HuH-7.5 (cell line): ENCODE measurements at places on chromosomes 5 and 9.

GRCh38 chr5:109038209-109038840 is 290.6 kb downstream of the FER start:
- DNase-seq, result no peak

GRCh38 chr5:138466900-138467710 is 1.8 kb downstream of the EGR1 start:
- DNase-seq, result no peak

GRCh38 chr5:121693864-121694263 is 157.8 kb upstream of the FTMT start:
- no peak for DNase-seq

- peak; percentile 73 for DNase-seq
These were observed 561 bp downstream of the DAPK1 start for GRCh38 chr9:87498046-87498810.

DNA sequence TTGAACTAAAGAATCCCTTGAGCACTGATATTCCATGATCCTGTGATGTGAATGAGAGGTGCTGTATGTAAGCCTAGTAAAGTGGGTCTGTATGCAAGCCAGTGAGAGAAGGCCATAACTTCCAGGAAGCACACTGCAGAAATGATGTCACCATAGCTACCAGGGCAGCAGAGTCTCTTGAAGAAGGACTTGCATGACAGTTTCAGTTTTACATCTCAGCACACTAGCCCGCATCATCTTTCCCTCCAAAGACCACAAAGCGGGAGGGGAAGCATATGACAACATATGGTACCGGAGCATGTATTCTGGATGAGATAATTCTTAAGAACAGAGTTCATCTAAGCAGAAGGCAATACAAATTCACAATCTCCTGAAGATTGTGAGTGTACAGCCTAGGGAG is 37.6 kb upstream of the MAST4 start:
- no peak for DNase-seq

- no peak for DNase-seq
These were observed 177.9 kb downstream of the PCSK1 start for GRCh38 chr5:96254980-96255691.

DNA sequence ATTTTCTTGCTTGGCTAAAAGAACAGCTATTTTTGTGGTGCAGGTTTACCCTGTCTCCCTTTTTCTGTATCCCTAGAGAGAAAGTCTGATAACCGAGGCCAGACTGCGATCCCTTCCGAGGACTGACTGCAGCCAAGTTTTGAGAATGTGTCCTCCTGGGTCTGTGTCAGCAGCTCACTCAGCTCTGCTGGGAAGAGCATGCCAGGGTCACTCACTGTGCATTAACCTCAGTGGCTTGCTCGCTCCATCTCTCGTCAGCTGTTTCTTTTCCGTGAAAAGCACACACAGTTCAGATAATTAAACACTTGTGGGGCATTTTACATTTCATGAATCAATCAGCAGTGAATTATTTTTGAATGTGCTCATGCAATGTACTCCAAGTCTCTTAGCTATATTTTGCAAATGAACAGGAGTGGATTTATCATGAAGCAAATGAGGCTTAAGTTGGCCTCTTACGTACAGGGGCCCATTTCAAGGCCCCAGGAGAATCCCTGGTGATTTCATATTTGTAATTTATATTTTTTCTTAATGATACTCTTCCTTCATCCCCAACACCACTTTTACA is 252.1 kb downstream of the SMARCA2 start:
- DNase-seq, result no peak

- no peak for DNase-seq
These were observed 251.3 kb downstream of the GAS1 start for GRCh38 chr9:86695910-86696424.

DNA sequence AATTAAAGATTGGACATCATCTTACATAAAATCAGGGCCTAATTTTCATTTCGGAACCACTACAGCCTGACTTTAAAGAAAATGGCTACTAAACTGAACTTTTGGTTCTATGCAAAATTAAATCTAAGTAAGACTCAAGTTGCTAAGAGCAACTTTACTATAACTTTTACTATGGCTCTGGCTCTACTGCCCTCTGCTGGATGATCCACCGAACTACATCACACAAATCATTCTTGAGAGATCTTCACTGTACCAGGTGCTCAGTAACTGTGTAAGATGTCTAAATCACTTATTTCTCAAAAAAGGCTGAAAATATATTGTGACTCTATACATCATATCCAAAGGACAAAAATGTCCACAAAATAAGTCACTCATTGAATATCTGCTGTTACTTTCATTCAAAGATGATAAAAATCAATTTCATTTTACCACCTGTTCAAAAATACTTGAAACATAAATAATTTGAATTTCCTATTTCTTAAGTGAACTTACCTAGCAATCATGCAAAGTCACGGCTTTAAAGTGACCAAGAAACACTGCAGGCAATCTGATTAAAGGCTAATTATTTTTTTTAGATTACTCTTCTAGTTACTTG is 13.5 kb downstream of the MOCS2 start:
- DNase-seq, result no peak

GRCh38 chr5:1668141-1668721 is 131.4 kb downstream of the MRPL36 start:
- no peak for DNase-seq
